NCI-H69 (cell line): ENCODE measurements at places on chromosomes 16 and 17.

DNA sequence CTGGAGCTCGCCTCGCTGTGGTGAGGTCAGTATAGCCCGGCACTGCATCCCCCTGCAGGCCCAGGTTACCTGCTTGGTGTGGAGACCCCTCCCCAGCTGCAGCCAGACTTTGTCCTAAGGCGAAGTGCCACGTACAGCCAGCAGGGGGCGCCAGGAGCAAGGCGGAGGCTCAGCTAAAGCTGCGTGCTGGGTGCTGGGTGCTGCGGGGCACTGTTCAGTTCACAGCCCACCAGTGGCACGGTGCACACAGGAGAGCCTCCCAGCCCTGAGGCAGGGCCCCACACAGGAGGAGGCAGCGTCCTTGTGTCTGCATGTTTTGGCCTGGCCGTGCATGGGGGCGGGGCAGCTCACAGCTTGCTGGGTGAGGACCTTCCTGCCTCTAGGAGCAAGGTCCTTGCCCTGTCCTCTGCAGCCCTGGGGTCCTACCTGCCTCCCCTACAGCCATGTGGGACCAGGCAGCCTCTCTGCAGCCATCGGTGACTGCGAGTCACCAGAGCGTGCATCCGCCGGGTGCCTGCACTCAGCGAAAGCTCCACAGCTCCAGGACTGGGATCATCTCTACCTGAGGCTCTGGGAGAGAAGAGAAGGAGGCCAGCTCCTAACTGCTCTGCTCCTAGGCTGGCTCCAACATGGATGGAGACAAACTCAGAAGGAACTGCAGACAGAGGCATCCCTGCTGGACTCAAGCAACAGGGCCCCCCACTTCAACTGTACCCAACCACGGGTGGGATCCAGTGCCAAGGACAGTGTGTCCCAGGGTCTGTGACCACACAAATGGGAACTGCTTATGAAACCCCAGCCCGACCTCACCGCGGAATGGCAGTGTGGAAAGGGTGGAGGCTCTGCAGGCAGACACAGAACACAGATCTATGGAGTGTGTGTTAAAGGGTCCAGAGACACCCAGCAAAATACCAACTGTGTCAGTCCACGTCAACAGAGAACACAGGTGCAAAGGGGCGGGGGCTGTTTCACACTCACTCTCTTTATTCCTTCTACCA, 19.0 kb downstream of the SLC7A5 start:
- DNase-seq = peak; percentile 54

GRCh38 chr16:75244844-75245758, 6.3 kb downstream of the BCAR1 start:
- DNase-seq = no peak

GRCh38 chr17:40111221-40112128, 10.3 kb upstream of the MSL1 start:
- DNase-seq = peak; percentile 90

DNA sequence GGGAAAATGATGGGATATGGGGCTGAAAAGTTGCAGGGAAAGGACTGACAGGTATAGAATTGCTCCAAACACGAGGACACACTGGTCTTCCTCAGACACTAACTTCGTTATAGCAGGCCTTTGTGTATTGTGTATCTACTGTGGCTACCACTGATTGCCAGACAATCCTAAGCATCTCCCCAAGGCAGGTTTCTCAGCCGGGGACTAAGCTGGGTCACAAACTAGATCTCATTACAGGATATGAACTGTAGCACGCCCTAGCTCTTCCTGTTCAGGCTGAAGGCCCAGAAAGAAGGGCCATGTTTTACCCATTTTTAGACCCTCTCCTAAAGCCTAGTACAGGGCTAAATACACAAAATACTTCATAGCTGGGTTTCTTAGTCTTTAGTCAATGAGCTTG, 5.1 kb upstream of the RANGRF start:
- DNase-seq = no peak

DNA sequence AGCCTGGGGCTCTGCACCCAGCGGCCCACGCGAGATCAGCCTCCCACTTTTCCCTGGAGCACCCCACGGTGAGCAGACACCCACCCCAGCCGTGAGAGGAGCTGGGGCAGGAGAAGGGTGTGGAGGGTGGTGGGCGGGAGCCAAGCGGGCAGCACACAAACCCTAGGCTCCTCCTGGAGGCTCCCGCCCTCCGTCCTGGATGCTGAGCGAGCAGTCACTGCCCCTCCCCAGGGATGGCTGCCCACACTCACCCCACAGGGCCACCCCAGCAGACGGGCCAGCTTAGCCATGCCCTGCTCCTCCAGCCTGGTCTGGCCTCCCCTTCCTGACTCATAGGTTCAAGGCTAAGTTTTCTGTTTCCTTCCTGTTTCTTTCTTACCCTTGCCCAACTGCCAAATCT, 15.7 kb upstream of the ABCC3 start:
- no peak for DNase-seq

- DNase-seq = no peak
These were observed 16.8 kb downstream of the HIC1 start for GRCh38 chr17:2071455-2072281.

DNA sequence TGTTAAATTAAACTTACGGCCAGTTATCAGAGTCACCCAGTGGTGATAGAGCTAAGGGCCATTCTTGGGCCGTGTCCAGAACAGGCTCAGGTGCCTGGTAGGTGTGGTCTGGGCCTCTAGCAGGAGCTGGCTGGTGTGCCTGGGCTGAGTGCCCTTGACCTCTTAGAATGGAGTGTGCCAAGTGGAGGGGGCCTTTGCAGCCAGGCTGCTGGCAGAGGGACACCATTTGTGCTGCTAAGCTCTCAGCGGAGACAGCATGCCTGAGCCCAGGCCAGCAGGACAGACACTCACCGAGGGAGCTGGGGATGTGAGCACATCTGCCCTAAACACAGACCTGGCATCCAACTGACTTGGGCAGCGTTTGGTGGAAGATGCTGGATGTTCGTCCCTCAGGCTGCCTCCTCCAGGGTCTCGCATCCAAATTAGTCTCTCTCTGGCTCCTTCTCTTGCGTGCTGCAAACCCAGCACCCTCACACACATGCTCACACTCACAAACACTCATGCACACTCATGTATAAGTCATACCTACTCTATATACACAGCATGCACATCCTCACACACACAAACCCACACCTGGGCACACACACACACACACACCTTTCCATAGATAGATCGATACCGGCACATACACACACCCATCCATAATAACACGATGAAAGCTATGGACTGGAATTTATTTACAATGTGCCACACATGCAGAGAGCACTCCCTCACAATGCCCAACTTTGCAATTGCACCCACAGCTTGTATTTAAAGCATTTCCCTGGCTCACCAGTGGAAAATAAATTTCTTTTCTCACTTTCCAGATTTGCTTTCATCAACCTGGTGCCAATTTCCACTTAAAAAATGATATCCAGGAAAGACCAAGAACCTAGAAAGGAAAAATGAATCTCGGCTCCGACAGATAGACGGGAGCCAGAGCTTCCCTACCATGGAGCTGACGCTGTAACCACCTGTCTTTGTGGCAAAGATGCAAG, 33.6 kb upstream of the CDH5 start:
- no peak for DNase-seq

- DNase-seq = peak; percentile 69
These were observed 11.8 kb downstream of the GNPTG start for GRCh38 chr16:1363501-1364041.

GRCh38 chr17:76966486-76967181, 98.4 kb downstream of the MGAT5B start:
- no peak for DNase-seq

DNA sequence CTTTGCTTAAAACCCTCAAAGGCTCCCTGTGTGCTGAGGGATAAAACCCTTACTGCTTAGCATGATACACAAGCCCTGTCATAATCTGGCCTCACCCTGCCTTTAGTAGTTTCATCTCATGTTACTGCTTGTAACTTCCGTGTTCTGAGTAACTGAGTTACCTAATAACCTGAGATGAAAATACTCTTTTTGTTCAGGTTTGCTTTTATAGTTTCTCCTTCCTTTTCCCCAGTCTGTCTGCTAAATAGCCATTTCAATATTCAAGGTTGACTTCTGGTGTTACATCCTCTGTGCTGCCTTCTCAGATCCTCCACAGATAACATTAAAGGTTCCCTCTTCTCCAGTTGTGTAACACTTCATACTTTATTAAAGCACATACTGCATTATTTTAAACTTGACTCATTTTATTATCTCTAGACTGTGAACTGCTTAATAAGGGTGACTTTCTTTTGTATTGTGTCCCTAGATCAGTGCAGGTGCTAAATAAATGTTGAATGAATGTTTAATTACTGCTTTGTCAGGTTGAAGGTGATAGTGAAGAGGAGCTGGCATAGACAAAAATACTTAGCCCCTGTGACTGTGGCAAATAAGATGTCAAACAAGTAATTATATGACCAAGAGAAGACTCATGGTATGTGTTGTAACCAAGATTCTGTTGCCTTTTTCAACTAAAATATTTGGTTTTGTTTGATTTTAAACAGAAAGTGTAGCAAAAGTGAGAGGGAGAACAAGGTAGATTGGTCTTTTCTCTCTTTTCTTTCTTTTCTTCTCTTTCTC, 47.8 kb downstream of the NFAT5 start:
- DNase-seq = peak; percentile 6

DNA sequence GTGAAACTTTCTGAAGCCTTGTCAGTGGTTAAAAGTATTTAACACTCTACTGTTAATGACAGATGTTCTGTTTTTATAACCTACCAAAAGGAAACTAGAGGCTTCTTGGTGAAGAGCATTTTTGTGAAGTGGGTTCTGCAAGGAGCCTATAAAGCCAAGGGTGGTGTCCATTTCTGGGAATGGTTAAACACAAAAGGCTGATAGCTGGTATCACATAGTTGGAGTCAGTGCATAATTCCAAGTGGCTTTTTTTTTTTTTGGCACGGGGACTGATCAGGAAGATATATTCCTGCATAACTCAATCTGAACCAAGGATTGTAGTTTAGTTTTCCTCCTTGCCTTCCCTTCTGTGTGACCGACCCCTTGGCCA, 27.6 kb upstream of the KPNB1 start:
- DNase-seq = no peak

DNA sequence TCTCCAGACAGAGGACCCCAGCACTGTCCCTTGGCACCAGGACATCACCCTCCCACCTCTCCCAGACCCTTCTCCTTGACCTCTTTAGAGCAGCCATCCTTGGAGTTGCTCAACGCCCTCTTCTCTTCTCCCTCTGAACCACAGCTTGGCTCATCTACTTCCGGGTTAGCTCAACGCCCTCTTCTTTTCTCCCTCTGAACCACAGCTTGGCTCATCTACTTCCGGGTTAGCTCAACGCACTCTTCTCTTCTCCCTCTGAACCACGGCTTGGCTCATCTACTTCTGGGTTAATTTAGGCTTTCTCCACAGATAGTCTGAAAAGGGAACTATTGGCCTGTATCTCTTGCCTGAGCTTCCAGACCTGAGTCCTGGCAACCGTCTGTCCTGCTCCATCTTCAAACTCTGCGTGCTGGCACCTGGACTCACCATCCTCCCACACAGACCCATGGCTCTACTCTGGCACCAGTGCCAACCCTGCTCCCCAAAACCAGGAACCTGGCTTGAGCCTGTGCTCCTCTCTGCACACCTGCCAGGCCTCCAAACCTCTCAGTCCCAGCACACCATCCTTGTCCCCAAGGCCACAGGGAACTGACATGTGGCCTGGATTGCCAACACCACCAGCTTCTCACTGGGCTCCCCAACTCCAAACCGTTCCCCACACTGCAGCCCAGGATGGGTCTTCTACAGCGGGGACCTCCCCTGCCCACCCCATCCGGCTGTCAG, 25.3 kb upstream of the FAAP100 start:
- no peak for DNase-seq

GRCh38 chr16:72930396-72930795, 117.5 kb downstream of the ZFHX3 start:
- DNase-seq = no peak

- DNase-seq = peak; percentile 78
These were observed 696 bp downstream of the NETO2 start for GRCh38 chr16:47142821-47143676.
